Activated CD4-positive, alpha-beta T cell treated with anti-CD3 and anti-CD28 coated beads, Interleukin-2, amount 50 U/mL, for 48 hours (primary cell): ENCODE measurements at places on chromosomes 16 and 17.

DNA sequence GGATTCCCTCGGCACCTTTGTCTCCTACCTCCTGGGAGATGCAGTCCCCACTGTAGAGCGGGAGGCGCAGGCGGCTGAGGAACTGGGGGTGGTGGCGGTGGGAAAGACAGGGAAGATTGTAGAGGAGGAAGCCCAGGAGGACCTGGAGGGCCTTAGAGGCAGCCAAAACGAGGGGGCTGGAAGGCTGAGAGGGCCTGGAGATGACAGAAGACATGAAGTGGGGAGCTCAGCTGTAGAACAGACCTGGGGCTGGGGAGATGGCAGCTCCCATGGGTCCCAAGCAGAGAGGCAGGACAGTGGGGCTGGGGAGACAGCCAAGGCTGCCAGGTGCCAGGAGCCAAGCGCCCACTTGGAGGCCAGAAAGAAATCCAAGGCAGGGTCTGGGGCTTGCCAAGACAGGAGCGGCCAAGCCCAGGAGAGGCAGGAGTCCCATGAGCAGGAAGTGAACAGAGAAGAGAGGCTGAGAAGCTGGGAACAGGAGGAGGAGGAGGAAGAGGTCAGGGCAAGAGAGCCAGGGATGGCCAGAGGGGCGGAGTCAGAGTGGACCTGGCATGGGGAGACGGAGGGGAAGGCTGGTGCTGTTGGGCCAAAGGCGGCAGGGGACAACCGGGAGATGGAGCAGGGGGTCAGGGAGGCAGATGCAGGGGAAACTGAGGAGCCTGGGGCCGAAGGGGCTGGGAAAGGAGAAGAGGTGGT is 803 bp downstream of the APOBR start:
- DNase-seq = no peak

- no peak for DNase-seq
Measured at GRCh38 chr16:81710596-81710995, 68.5 kb upstream of the PLCG2 start.

DNA sequence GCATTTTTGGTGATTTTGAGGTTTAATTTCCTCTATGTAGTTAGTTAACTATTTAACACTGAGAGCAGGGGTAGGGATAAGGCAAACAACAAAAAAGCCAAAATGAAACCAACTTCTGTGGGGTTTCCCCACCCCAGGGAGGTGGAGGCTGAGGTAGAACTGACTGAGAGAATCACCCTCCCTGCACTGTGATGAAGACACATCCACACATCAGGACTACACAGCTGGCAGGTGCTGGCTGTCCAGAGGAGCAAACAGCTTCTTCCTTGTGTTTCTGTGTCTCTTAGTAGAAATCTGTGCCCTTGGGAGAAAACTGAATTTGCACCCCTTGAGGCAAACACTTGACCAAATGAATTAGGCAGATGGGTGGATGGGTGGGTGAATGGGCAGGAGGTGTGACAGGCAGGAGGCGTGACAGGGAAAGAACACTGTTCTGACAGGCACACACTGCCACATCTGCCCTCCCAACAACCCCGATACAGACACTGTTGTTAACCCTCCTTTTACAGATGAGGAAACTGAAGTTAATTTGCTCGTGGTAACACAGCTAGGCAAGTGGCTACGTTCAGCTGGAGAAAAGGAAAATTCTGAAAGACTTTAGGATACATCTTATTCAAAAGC is 62.9 kb upstream of the AMZ2 start:
- DNase-seq = peak; percentile 58

GRCh38 chr16:81938326-81939163 is 72.7 kb downstream of the SDR42E1 start:
- DNase-seq = no peak

DNA sequence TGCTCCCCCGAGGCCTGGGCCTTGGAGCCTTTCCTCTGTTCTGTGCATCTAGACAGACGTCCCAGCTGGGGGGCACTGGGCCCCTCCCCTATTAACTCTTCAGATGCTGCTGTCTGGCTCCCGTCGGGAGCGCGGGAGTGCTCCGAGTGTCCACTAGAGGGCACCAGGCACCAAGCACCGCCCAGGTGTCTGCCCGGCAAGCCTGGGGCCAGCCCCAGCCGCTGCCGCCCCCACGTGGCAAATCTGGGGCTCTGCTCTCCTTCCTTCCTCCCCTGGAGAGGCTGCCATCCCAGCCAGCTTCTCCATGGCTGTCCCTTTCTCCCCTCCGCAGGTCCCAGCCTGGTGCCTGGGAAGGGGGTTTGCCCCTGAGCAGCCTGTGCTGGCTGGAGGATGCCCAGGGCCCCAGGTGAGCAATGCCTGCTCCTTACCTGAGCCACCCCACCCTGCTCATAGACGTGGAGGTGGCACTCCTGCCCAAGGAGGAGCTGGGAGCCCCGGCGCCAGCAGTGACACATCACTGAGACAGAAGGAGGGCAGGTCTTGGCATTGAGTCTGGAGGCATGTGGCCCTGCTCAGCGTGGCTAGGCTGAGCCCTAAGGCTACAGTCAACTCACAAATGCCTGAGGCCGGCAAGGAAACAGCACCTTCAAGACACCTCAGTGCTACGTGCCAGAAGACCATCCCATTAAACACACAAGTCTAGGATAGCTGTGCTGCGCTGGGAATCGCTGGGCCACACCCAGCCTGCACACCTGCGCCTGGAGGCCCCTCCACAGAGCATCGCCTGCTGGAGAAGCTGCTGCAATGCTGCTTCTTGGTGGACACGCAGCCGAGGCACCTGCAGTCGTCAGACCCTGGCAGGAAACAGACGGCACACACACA is 19.7 kb downstream of the TMEM235 start:
- peak; percentile 92 for DNase-seq

- no peak for DNase-seq
Measured at GRCh38 chr17:40576113-40576740, 11.0 kb upstream of the CCR7 start.

DNA sequence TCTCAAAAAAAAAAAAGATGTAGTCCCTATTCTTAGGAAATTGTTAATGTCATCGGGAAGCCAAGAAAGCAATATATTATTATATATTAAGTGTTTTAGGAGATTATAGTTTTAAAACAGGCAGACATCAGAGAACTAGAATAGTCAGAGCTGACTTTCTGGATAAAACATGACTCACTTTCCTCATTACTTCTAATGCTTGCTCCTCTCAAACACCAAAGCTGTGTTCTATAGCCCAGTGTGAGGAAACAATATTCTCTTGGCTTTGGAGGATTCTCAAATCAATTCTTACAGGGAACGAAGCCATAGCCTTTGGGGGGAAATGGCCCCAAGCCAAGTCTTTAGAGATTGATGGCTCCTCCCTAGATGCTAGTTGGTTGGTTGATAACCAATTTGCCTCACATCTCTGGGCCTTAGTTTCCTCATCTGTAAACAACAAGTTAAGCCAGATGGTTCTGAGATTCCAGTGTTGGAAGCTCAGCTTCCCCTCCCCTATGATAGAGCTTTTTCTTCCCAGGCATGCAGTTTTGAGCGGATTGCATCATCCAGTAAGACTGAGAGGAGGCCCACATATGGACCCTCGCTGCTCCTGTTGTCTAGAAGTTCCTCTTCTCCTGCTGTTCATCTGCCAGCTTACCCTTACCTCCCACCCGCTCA is 12.4 kb downstream of the NMT1 start:
- no peak for DNase-seq

GRCh38 chr16:62974424-62974823 is 938.2 kb upstream of the CDH8 start:
- DNase-seq = no peak

DNA sequence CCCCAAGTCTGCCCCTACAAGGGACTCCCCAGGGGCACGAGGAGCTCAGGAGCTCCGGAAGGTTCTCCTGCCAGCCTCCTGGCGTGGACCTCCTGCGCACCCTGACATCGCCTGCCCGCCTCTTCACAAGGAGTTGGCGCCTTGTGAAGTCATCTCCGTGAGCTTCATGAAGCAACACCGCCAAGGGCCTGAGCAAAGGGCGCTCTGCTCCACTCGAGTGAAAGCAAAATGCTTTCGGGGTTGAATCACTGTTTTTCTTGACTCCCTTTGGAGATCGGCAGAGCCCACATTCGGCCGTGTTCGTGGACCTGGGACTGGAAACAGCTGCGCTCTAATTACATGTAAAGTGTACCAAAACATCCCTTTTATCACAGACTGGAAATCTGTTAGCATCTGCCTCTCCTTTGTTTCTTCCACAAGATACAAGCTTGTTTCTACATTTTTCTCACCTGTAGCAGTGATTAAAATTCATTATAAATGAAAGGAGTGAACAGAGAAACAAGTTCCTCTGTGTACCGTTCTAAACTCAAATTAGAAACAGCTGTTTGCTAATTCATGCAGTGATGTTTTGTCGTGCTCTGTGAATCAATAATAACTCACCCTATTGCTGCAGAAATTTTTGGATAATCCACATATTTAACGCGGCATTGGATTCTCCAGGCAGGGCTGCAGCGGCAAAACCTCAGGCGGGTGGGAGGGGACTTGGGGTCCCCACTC is 203.3 kb downstream of the ZNF423 start:
- DNase-seq = no peak

GRCh38 chr17:39782980-39783379 is 45.2 kb downstream of the GRB7 start:
- DNase-seq = no peak

DNA sequence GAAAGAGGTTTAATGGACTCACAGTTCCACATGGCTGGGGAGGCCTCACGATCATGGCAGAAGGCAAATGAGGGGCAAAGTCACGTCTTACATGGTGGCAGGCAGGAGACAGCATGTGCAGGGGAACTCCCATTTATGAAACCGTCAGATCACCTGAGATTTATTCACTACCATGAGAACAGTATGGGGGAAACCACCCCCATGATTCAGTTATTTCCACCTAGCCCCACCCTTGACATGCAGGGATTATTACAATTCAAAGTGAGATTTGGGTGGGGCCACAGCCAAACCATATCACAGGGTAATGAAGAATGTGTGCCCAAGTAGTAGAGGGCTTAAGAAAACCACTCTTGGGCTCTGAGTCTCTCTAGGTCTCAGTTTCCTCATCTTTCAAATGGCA is 85.1 kb downstream of the PRKCB start:
- DNase-seq = peak; percentile 9

DNA sequence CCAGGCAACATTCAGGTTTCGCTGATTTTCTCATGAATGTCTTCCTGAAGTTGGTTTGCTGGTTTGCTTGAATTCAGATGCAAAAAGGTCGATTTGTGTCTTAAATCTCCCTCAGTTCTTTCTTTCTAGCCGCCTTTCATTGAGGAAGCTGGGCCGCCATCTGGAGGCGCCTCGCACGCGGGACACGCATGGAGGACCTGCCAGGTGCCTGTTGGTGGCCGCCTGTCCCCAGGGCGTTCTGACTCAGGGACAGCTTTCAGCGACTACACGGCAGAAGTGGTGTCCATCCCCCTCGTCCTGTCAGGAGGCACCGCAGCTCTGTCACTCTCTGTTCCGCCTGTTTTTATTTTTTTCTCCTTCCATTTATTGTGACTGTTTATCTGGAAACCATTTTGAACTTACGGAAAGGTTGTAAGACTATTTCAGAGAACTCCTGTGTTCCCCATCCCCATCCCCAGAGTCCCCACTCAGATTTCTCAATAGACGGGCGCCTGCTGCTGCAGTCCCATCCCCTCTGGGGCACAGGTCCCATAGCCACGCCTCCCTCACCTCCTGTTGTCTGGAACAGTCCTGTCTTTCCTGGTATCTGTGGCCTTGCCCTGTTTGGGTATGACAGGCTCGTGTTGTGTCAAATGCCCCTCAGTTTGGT is 33.2 kb downstream of the COX4I1 start:
- DNase-seq = no peak

- DNase-seq = no peak
Measured at GRCh38 chr16:59635674-59636073, 901.6 kb upstream of the GOT2 start.

DNA sequence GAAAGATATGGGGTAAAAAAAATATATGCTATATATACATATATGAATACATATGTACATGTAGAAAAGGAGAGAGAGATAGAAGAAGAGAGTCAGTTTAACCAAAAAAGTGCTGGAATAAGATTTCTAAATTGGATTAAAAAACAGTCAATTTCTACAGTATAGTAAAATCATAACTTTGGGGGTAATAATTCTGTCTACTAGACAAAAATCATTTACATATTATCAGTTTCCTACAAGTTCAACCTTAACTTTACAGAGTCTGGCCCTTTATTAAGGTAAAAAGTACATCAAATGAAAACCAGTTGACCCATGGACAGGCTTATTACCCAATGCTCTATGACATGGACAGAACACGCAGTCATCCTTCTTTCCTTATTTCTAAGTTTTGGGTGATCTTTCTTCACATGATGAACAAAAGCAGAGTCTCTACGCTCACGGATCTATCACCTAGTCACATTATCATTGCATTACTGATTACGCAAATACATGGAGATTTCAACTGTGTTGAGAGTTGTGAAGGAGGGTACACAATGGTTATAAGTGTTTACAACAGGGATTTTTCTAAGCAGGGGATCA is 63.9 kb upstream of the SMIM36 start:
- DNase-seq = no peak

- DNase-seq = no peak
Measured at GRCh38 chr17:36726199-36726598, 124.8 kb downstream of the MRM1 start.

GRCh38 chr16:74226338-74226954 is 70.2 kb upstream of the PSMD7 start:
- no peak for DNase-seq

- no peak for DNase-seq
Measured at GRCh38 chr16:14203166-14203565, 132.0 kb downstream of the MRTFB start.

DNA sequence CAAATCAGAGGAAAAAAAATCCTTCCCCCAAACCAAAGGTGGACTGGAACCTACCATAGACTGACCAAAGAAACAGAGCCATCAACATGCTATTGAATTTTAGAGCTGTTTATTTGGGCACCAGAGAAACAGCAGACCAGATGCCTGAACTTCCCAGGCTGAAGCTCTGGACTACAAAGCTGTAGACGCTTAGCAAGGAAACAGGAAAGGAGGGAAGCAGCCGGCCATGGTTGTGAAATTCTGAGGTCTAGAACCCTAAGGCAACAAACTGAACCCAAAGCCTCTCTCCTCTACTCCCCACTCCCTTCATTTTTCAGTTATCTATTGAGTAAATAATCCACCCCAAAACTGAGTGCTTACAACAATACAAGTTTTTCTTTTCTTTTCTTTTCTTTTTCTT is 45.4 kb upstream of the MEIOC start:
- no peak for DNase-seq

- no peak for DNase-seq
Measured at GRCh38 chr16:49419006-49419405, 45.4 kb downstream of the C16orf78 start.

GRCh38 chr17:4849011-4849536 is 15.9 kb downstream of the MINK1 start:
- no peak for DNase-seq

DNA sequence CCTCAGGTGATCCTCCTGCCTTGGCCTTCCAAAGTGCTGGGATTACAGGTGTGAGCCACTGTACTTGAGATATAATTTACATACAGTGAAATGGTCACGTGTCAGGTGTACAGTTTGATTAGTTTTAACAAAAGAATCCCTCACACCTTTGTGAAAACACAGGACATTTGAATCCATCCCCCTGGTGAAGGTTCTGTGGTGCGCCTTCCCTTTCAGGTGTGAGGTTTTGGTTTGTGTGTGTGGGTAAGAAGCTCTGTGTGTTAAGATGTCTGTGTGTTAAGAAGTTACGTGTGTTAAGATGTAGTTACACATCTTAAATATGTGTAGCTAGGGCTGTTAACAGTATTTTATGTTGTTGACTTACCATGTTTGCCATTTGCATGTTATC is 4.4 kb downstream of the SEC14L1 start:
- no peak for DNase-seq

- no peak for DNase-seq
Measured at GRCh38 chr16:84579936-84580335, 37.9 kb downstream of the COTL1 start.
